Astrocyte (in vitro differentiated cells and primary cell): ENCODE measurements at places on chromosomes 16 and 17. TPM values are rescaled to one million over a fixed set of nuclear protein-coding genes. Genes with fewer than 3 reads are reported as not detected.

Gene MGAT5B
- 5.1 and 6.3 TPM in 2 replicates for total RNA-seq

Gene SLC16A3
- total RNA-seq, result 292 and 385 TPM in 2 replicates

DNA sequence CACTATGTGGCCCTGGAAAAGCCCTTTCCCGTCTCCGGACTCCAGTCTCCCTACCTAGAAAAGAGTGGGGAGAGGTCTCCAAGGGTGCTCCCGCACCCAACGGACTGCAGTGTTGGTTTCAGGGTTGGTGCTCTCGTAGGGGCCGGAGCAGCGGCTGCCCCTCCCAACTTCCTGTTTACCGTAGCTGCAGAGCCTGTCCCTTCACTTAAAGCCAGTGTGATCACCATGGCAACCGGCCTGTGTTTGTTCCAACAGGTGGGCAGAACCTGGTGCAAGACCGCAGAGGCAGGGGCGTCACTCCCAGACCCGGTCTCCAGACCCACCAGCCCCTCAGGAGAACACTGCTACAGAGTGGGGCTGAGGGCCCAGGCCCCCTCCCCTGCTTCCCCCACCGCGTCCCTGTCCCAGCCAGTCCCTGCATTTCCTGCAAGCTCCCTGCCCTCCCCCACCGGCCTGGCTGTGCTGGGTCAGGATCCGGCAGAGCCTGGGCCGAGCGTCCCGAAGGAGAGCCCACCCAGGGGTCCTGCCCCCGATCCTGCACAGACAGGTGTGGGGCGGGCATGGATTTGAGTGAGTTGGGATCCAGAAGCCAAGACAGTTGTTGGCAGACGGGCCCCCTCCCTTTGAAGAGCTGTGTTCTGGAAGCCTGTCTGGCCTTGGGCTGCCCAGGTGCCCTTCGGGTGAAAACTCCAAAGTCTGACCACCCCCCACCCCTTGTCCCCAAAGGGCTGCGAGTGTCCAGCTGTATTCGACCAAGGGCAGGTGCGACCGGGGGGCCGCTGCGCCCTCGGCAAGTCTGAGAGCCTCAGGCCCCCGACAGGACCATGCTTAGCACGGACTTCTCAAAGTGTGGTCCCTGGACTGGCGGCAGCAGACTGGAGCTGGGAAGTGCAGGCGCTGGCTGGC, 1.5 kb upstream of the BAIAP3 start:
- peaks cover 11% of the 10 kb centered on the region for H3K4me1 ChIP-seq
- no peaks in the 10 kb centered on the region for H3K36me3 ChIP-seq
- DNase-seq, result no peak
- no peak overlapping the region for H3K4me3 ChIP-seq
- no peak overlapping the region for H3K27ac ChIP-seq
- peaks cover 48% of the 10 kb centered on the region for H3K27me3 ChIP-seq

GRCh38 chr17:81238490-81238814, 403 bp downstream of the TEPSIN start:
- H3K36me3 ChIP-seq, result peaks cover 4% of the 10 kb centered on the region
- no peak for DNase-seq
- H3K4me1 ChIP-seq, result peaks cover 16% of the 10 kb centered on the region
- peak overlapping the region; percentile 71 for H3K4me3 ChIP-seq

- H3K4me1 ChIP-seq, result peaks cover 40% of the 10 kb centered on the region
- H3K4me3 ChIP-seq, result no peak overlapping the region
- no peak for DNase-seq
- no peaks in the 10 kb centered on the region for H3K36me3 ChIP-seq
Observed at GRCh38 chr16:87960852-87961251, 9.6 kb downstream of the BANP start.

DNA sequence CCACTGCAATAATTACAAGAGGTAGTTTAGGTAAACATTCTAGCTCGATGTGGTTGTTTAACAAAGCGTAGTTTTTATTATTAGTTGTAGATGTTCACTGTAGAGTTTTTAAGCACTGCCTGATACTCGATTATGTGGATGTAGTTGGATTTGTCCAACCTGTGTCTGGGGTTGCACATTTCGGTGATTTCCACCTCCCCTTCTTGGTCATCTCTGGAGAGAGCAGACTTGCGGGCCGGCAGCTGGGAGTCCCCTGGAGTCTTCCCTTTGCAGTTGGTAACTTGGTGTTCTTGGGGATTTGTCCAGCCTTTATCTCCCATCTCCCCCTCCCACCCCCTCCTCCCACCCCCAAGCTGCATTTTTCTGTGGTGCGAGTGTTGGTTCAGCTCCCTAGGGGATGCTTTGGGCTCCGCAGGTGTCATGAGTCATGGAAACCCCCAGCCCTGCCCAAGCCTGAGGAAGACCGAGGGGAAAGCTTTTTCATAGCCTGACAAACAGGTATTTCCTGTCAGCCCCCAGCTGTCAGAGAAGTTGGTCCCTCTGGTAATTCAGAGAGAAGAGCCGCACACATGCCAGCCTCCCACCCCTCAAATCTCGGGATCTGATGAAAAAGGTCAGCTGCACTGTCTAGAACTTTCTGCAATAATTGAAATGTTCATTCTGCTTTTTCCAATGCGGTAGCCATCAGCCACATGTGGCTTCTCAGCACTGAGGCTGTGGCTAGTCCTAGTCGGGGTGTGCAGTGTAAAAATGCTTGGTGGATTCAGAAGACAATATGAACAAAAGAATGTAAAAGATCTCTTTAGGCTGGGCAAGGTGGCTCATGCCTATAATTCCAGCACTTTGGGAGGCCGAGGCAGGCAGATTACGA, 50.3 kb downstream of the KSR1 start:
- no peaks in the 10 kb centered on the region for H3K27me3 ChIP-seq
- peak; percentile 75 for DNase-seq
- H3K4me3 ChIP-seq, result no peak overlapping the region
- H3K36me3 ChIP-seq, result no peaks in the 10 kb centered on the region
- H3K4me1 ChIP-seq, result peaks cover 33% of the 10 kb centered on the region
